ENCODE measurements at places on chromosomes 7 and 10.

DNA sequence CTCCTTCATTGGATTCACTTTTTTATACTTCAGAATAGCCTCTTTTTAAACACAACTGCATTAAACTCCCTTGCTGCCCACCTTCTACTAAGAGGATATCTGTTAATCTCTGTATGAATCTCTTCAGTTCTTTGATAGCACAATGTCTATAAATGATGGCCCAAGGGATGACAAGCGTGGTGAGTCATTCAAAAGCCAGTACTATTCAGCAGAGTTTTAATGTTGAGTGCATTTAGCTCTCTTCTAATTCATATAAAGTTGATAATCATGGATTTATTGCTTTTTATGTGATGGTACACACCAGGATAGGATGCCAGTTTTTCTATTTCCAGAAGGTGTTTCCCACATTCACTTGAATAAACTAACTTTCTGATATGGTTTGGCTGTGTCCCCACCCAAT, 57.4 kb upstream of the HECTD2 start:
- DNase-seq: no peak

DNA sequence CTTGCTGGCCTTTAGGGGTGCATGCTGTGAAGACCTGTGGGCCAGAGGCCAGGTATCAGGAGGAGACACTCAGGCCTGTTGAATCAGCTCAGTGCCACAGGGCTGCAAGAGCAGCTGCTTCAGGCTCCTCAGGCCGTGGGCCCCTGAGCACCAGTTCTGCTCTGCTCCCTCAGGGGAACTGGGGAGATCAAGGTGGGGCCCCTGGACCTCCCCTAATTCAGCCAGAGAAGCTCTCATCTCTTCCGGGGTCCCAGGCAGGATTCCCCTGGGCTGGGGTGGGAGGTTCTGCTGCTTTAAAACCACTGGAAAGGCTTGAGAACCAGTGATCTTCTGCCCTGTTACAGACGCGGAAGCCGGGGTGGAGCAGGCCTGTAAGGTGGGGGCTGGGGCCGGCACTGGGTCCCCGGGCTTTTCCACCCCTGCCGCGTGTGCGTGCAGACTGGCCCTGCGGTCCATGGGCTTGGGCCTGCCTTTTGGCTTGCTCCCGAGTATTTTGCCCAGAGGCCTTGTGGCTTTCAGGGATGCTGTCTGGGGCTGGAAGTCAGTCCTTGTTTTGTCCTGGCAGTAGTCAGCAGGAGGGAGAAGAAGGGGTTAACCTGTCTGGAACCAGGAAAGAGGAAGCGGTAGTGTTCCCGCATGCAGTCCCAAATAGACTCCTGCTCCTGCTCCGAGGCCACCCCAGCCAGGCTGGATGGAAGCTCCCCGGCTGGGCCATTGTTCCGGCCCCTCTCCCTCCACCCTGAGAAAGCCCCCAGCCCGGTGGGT, 74.3 kb downstream of the LHPP start:
- DNase-seq: no peak

- no peak for DNase-seq
Measured at GRCh38 chr7:91824201-91824600, 56.3 kb downstream of the MTERF1 start.

DNA sequence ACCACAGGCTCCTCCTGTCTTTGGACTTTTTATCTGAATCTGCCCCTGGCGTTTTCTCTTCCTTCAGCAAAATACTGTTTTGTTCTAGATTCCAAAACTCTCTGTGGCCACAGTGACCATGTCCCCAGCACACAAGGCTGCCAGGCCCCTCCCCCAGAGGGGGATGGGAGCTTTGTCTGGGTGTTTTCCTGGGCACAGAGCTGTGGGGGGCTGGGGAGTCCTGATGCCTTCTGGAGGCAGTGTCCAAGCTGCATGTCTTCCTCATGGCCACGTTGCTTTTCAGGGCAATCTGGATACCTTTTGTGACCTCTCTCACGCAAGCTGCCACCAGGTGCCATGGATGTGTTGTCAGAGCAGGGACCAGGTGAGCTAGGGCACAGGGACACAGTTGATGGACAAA, 26.2 kb downstream of the ANTXRL start:
- DNase-seq: no peak

GRCh38 chr10:127044186-127044585, 139.0 kb downstream of the DOCK1 start:
- DNase-seq: no peak

DNA sequence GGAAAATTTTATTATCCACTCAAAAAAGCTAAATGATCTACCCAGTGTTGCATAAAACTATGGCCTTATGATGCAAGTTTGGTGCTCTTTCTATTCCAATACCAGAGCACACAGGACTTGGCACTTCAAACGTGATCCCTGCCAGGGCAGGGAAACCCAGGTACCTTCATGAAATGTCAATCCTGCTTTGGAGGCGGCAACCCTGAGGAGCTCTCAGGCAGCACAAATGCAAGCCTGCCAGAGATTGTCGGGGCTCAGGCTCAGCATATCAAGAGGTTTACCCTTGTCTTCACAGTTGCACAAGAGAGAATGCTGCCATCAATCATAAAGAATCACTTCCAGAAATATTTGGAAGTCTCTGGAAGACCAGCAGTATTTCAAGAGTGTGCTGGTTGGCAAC, 151.5 kb downstream of the GLI3 start:
- no peak for DNase-seq

GRCh38 chr10:11142777-11143176, 125.1 kb downstream of the CELF2 start:
- no peak for DNase-seq

DNA sequence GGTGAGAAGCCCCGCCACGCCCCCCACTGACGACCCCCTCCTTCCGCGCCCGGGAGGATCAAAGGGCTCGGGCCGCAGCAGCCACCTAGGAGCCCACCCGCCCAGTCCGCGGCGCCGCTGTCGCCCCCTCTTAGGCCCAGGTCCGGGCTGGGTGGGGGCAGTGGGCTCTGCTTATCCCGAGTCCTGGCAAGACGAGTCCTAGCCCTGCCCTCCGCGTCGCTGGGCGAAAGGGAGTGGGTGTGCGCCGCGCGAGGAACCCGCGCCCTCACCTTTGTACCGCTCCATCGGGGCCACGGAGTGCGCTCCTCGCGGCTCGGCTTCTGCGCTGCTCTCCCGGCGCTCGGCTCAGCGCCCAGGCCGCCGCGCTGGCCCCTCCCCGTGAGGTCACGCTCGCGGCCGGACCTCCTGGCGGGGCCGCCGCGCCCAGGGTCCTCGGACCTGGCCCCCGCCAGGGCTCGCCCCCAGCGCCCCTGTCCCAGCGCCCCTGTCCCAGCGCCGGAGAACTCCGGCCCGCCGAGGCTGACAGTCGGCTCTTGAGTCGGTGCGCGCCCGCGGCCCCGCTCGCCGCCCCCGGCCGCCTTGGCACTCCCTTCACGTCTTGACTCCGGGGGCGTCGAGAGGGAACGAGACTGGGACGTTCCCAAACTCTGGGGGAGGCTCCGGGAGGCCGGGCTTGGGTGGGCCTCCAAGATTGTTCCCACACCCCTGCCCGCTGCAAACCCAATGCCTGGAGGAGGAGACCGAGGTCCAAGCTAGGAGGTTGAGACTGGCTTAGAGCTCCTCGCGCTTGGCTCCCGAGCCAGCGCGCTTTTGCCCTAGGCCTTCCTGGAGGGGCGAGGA, at the start of gene AFAP1L2:
Gene AFAP1L2 (minus strand): TSS at position 332 of the 840 bp plus-strand sequence. CDS start 47 bp downstream, at position 285.
- DNase-seq: no peak

- no peak for DNase-seq
Measured at GRCh38 chr10:84552478-84552877, 224.1 kb downstream of the CCSER2 start.

- no peak for DNase-seq
Measured at GRCh38 chr10:95796504-95796903, 40.5 kb downstream of the ENTPD1 start.

GRCh38 chr10:47408606-47409005, 24.5 kb upstream of the ZNF488 start:
- DNase-seq: no peak

DNA sequence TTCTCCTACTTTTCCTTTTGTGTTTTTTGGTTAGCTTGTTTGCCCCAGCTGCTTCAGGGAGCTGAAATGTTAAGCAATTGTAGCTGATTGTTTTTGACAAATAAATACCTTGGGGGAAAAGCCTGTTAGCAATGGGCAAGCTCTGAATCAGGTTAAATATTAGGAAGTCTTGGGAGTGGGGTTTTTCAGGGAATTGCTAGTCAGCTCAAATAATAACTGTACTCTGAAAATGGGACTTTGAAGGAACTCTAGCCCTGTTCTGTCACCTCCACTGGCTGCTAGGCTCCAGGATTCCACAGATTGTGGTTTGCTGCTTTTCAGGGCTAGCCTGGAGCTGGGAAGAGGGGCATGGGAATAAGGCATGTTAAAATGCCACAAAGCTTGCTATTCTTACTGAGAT, 39.5 kb downstream of the ADK start:
- DNase-seq: no peak

- no peak for DNase-seq
Measured at GRCh38 chr10:42988517-42989395, 88.1 kb upstream of the RET start.

GRCh38 chr7:94436018-94436604, 41.4 kb downstream of the COL1A2 start:
- no peak for DNase-seq

GRCh38 chr7:55534262-55534915, 37.9 kb downstream of the VOPP1 start:
- peak; percentile 16 for DNase-seq

DNA sequence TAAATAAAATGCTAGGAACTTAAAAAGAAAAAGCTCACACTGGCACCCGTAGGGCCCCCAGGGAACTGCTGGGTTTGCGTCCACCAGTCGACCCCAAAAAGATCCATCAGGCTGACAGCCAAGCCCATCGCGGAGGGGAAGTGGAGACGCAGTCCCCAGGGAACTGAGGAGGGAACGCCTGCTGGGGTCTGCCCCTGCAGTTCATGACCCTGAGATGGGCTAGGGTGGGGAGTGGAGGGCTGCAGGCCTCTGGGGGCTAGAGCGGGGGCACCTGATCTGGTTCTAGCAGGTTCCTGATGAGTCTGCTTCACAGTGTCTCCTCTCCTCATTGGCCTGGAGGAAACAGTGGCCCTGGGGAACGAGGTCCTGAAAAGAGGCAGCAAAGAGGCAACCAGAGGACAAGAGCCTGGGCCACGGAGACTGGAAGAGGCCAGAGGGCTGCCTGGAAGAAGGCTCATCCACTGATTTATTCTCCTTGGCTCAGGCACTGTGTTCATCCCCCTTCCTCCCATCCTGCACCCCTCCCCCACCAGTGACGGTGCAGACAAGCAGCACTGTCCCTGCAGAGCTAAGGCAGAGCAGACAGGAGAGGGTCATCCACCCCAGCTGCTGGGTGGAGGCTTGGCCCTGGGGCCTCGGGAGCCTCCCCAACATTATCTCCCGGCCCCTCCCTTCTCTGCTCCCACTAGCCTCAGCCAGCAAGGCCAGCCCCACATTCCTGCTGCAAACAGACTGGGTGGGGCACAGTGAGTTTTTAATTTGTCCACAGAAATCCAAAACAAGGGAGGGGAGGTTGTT, 24.7 kb upstream of the HSPA12A start:
- no peak for DNase-seq

GRCh38 chr10:3848775-3849635, 64.0 kb upstream of the KLF6 start:
- no peak for DNase-seq

DNA sequence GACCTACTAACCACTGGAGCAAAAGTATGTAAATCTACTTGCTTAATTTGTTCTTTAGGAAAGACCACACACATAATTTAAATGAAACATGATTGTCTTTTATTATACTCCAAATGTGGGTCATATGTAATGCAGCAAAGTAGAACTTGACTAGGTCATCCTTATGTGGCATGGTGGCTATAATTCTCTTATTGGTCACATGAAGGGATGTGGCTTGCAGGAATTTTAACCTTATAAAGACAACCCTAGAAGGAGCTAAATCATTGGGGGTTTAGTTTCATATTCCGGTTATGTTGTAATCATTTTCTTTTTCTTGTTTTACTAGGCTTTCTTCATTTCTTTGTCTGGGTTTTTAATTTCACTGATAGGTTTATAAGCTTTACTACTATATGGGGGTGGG, 93.9 kb downstream of the SEPTIN7 start:
- no peak for DNase-seq

- DNase-seq: no peak
Measured at GRCh38 chr7:38224392-38224791, 46.3 kb downstream of the STARD3NL start.

- no peak for DNase-seq
Measured at GRCh38 chr10:25552283-25552919, 377.6 kb downstream of the GPR158 start.

DNA sequence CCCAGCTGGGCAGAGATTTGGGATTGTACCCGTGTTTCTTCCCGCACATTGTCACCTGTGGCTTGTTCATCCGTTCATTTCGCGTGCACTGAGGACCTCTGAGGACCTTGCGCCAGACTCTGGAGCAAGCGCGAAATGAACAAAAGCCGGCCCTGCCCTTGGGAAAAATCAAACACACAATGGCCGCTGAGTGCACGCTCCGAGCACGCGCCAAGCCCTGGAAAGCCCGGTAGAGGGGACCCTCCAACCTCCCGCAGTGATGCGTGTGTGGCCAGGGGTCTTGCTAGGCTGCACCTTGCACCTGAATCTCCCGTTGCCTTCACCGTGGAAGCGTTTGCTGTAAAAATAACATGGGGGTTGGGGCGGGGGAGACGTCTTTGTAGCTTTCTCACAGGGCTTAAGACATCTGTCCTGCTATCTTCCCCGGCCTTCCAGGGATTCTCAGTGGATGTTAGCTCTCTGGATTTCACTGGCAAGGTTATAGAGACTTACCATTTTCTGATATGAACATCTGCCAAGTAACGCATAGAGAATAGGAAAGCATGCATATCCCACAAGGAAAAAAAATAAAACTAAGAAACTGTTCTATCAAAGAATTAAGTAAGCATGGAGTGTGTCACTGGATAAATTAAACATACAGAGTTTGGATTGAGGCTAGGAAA, 37.3 kb downstream of the ZNF777 start:
- DNase-seq: no peak

- no peak for DNase-seq
Measured at GRCh38 chr7:11130012-11130411, 156.3 kb downstream of the PHF14 start.

- DNase-seq: no peak
Measured at GRCh38 chr10:74880041-74880440, 53.6 kb downstream of the KAT6B start.

- DNase-seq: no peak
Measured at GRCh38 chr7:130409067-130409711, 28.9 kb downstream of the CPA1 start.

DNA sequence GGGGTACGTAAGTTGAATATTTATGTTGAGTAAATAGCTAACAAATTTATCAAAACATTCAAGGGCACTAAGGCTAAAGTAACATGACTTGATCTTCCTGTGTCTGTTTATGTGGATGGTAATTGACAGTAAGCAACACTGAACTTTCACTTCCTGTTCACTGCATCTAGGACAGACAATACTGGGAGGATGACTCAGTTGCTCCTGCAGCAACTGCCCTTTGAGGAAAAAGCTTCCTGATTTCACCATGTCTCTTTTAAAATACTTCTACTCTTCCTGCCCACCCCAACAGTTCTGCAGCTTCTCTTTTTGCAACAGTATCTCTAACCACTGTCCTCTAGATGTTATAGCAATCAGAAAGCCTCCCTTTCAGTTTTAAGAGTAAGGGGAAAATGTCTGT, 76.6 kb upstream of the HGF start:
- no peak for DNase-seq
